WTC11 (cell line): ENCODE measurements at places on chromosomes 16 and 17.
A peak's percentile ranks its signal among the peaks of the same experiment; 100 is the strongest.

DNA sequence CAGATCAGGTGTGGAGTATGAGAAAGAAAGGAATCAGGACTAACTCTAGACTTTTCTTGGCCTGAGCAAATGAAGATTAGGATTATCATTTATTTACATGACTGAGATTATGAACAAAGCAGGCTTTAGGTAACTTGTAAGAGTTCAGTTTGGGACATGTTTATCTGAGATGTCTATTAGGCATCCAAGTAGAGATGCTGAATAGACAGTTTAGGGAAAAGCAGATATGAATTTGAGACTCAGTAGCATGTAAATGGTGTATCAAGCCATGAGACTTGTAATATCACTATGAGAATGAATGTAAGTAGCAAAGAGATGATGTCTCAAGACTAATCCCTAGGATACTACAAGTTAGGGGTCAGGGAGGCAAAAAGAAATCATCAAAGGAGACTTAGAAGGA lies 8.6 kb upstream of the HS3ST2 start:
- H3K27ac ChIP-seq, result no peak overlapping the region
- peaks cover 2% of the 10 kb centered on the region; the same call in 1 of the 2 replicates for H3K27me3 ChIP-seq
- H3K4me1 ChIP-seq, result no peaks in the 10 kb centered on the region; the same call in 1 of the 2 replicates
- DNase-seq, result no peak
- no peak overlapping the region for H3K4me3 ChIP-seq

DNA sequence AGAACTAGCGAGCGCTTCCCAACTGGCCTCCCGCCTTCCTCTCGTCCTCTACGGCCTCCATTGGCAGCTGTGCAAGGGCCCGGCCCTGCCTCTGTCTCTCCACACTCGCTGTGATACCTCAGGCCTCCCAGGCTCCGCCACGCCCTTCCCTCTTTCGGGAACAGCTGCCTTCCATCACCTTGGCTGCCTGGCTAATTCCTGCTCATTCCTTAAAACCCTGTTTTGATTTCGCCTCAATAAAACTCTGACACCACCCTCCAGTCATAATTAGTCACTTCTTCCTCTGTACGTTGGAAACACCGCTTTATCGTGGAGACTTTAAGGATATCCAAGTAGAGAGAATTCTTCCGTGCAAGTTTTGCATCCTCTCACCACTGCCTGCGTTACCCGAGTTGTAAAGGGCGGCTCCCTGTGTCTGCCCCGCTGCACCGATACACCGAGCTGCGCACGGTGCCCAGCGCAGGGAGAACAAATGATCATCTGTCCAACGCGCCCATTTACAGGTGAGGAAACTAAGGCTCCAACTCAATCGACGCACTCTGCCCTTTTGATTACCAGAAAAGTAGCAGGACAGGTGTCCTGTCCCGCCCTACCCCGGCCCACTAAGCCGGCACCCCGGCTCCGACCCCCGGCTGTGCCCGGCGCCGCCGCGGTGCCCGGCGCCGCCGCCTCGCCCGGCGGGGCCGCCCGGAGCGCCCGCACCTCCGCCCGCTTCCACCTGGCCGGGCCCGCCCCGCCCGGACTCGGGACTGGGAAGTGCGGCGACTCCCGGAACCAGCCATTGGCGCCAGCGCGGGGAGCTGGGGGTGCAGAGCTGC lies 139.7 kb downstream of the SEC14L1 start:
- no peak overlapping the region for H3K27ac ChIP-seq
- H3K4me1 ChIP-seq, result peaks cover 36% of the 10 kb centered on the region
- H3K27me3 ChIP-seq, result peaks cover 26% of the 10 kb centered on the region

DNA sequence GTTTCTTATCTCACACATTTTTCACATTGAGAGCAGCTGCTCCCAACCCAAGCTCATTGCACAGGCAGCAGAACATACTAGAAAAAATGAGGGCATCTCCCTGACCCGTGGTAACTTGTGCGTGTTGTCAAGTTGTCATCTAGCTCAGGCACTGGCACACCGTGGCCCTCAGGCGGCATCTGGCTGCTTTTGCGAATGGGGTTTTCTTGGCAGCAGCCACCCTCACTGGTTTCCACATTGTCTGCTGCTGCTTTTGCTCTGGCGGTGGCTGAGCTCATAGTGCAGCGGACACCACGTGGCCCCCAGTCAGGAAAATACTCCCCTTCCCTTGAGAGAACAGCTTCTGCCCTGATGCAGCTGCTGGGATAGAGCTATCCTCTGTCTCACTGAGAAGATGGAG lies 9.4 kb upstream of the TEDC2 start:
- H3K27ac ChIP-seq, result no peak overlapping the region
- no peaks in the 10 kb centered on the region for H3K4me1 ChIP-seq
- no peak overlapping the region for H3K4me3 ChIP-seq
- no peaks in the 10 kb centered on the region for H3K27me3 ChIP-seq
- H3K36me3 ChIP-seq, result peaks cover 64% of the 10 kb centered on the region

DNA sequence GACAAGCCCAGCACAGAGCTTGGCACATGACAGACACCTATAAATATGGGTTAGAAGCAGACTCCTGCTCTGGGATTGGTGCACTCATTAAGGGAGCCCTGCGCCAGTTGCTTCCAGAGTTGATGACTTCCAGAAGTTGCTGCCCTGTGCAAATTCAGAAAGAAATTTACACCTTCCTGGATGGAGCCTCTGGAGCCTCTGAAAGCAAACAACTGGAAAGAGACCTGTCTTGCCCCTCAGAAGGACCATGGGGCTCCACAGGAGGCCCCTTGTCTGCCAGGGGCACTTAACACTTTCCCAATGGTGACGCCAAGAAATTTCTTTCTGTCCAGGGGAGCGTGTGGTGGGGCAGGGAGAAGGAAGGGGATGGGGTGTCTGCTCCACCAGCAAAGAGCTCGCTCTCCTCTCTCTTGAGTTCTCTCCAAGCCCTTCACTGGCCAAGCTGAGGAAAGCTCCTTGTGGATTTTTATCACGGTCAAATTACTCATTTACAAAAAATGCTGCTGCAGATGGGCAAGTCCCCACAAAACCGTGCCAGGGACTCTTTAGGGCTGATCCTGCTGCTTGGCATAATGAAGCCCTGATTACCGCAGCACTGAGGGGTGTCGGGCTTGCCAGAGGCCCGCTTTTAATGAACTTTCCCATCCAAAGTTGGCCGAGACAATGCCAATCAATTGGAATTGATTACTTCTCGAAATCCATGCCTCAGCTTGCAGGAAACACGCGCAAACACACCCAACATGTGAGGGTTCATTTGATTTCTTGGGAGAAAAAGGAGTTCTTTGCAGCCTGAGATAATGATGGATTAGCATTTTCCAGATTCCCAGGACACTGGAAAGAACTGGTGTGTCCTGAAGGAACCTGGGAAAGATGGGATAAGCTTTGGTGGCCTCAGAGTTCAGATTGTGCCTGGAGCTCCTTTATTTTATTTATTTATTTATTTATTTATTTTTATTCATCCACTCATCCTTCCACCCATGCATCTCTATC lies 583.6 kb upstream of the CDH5 start:
- DNase-seq, result no peak
- H3K27ac ChIP-seq, result no peak overlapping the region
- H3K4me1 ChIP-seq, result peaks cover 3% of the 10 kb centered on the region; the same call in 1 of the 2 replicates
- H3K27me3 ChIP-seq, result peaks cover 7% of the 10 kb centered on the region
- H3K36me3 ChIP-seq, result peaks cover 7% of the 10 kb centered on the region

- H3K27me3 ChIP-seq, result no peaks in the 10 kb centered on the region
- peak overlapping the region; percentile 90 for H3K27ac ChIP-seq
- H3K4me3 ChIP-seq, result no peak overlapping the region
- peaks cover 45% of the 10 kb centered on the region for H3K4me1 ChIP-seq
Measured at GRCh38 chr17:77315551-77316190, 174.9 kb downstream of the SEC14L1 start.
